LoVo (cell line): ENCODE measurements at places on chromosomes 7 and 10.

GRCh38 chr10:112755446-112756234, 194.4 kb upstream of the TCF7L2 start:
- no peak for DNase-seq

GRCh38 chr10:72265508-72265907, 8.2 kb upstream of the DDIT4 start:
- DNase-seq = no peak

- no peak for DNase-seq
Measured at GRCh38 chr7:151792086-151792485, 84.8 kb downstream of the PRKAG2 start.

DNA sequence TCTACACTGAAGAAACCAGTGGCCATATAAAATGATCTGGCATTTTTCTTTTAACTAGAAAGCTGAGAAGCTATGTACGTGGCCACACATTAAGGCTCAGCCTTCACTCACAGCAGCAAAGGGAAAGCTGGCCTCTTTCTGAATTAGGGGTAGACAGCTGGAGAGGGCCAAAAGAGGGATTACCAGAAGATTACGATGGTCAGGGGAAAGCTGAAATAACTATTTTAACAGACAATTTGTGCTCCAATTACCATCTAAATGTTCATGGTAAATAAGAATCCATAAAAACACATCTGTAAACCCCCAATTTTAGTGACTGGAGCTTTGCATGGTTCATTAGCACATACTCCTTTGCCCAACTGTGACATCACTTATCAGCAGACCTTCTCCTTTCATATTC, 314.3 kb downstream of the HPSE2 start:
- DNase-seq = no peak

DNA sequence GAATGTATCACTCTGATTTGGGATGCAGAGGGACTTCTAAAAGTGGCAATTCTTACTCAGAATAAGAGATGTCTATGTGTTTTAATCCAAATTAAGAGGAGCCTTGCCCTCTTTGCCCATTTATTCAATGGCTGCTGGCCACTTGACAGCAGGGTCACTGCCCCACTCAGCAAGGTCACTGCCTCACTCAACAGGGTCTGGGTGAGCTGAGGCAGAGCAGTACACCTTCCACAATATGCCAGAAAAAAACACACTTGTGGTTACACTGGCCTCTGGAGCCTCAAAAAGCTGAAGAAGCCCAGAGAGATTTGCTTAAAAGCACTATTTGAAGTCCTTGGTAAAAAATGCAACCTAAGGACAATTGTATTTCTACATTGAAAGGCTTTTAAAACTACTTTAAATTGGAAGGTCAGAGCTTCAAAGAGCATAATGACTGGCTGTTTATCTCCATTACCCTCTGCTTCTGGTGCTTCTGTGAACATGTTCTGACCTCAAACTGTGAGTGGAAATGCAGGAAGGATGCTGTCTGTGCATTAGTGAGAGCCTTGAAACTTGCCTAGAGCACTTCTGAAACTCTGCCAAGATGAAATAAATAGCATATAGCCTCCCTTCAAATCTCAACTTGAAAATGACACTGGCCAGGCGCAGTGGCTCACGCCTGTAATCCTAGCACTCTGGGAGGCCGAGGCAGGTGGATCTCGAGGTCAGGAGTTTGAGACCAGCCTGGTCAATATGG, 35.1 kb upstream of the WIPF3 start:
- no peak for DNase-seq

DNA sequence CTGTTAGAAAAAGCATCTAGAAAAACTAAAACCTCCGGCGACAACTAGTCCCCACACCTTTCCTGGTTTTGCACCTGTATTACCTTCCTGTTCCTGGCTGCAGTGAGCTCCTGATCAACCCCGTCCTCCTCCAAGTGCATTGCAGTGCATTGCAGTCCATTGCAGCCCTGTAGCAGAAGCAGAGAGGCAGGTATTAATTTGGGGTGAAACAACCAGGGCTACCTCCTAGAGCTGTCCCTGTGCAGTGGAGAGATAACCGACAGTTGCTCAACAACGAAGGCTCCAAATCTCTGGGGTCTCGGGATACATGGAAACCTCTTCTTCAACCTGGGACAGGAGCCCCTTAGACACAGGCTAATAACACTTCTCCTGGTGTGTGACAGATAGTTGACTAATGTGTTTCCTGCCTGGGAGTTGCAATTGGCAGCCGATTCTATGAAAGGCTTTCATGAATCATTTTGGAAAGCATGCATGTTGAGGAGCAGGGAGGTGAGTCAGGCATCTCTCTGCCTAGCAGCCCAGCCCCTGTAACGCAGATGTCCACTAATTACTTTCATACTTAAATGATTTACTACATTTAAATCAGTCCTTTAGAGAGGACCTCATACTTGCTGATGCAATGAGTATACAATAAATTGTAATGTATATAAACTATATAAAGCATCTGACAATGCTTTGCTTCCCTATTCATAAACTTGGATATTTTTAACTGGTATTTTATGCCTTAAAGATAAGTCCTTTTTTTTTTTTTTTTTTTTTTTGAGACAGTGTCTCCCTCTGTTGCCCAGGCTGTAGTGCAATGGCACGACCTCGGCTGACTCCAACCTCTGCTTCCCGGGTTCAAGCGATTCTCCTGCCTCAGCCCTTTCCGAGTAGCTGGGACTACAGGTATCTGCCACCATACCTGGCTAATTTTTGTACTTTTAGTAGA, 59.0 kb downstream of the PRR15 start:
- peak; percentile 79 for DNase-seq

GRCh38 chr7:133797818-133798520, 329.2 kb upstream of the LRGUK start:
- no peak for DNase-seq

- DNase-seq = no peak
Measured at GRCh38 chr10:51233337-51234100, 159.2 kb downstream of the PRKG1 start.

GRCh38 chr10:71963351-71964097, 671 bp upstream of the CHST3 start:
- no peak for DNase-seq

DNA sequence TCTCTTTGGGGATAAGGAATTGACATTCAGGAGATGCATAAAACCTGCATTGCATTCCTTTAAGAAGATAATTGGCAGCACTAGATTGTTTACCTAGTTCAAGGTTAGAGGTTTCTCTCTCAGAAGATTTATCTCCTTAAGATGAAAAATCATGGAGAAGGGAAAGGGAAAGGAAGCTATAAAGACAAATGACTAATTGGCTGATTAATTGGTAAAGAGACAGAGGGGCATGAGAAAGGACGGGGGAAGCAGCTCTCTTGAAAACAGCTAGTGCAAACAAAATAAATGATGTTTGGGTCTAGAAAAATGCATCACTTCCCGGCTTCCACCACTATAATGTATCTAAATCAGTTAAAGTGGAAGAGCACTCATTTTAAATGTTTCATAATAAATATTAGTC, 941.2 kb downstream of the XPNPEP1 start:
- DNase-seq = no peak

DNA sequence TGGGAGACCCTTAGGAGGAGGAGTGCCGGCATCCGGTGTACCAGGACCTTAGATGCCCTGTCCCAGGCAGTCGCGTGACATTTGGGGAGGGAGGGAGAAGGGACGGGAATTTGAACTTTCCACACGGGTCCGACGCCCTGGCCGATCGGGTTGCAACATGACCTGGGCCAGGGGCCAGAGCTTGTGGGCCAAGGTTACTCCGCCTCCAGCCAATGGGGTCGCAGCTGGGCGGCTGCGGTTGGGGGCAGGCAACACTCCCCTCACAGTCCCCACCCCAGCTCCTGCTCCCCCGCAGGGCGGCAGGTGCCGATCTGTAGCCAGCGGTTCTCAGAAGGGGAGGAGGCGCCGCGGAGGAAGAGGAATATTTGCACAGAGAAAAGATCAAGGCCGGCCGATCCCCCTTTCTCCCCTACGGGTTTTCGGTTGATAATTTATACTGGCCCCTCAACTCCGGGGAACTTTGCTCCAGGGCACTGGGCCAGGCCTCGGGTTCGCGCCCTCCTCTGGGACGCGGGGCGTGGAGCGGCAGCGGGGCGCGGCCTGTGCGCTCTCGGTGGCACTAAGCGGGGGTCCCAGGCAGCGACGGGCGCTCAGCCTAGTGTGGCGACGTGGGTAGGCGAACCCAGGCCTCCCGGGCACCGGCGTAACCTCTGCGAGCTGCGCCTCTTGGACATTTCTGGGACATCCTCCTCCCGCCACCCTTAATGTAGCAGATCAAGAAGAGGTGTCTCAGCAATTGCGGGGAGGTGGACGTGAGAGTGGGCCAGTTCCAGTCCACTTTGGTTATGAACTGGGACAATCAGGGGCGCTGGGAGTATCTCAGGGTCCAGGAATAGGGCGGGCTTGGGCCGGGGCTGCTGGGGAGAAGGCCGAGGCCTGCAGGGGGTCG, 1.2 kb downstream of the MLXIPL start:
- peak; percentile 48 for DNase-seq

GRCh38 chr7:133983685-133984419, 143.3 kb upstream of the LRGUK start:
- no peak for DNase-seq

GRCh38 chr7:128988372-128988771, 50.6 kb downstream of the IRF5 start:
- no peak for DNase-seq

GRCh38 chr7:147276783-147277370, 1160.3 kb downstream of the CNTNAP2 start:
- no peak for DNase-seq

DNA sequence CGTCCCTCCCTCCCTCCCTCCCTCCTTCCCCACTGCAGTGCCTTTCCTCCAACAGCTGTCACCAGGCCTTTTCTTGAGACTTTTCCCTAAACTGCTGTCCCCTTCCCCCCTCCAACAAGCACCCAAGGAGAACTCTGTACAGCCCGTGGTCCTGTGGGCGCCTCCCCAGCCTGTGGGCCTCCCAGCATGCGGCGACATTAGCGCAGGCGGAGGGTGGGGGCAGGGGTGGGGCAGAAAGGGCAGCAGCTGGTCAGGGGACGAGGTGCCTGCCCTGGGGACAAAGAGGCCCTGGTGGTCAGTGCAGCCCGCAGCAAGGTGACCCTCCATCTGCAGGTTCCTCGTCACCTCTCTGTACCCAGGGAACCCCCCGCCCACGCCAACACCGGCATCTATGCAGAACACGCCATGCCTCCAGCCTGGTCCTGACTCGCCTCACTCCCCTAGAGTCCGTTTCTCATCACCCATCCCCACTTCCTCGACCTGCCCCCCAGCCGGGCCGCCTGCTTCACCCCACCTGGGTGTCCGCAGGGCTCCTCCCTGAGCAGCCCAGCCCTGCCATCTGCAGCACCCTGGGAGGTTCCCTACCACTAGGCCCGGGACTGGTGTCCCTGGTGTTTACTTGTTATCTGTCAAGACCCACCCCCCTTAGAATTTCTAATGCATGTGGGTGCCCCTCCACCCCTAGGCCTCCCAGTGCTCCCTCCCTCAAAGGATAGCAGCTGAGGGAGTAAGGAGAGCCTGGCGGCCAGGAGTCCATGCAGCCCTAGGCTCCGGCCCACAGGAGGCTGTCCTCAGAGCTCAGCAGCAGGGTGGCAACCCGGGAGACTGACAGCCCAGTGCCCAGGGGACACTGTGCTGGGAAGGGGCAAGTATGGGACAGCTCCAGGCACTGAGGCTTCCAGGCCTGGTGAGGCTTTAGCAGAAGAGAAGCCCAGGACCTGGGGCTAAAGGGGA, 147.8 kb downstream of the ARHGAP22 start:
- no peak for DNase-seq

GRCh38 chr7:70856901-70857630, 274.9 kb upstream of the GALNT17 start:
- peak; percentile 76 for DNase-seq

- no peak for DNase-seq
Measured at GRCh38 chr10:4214908-4215307, 429.9 kb upstream of the KLF6 start.

DNA sequence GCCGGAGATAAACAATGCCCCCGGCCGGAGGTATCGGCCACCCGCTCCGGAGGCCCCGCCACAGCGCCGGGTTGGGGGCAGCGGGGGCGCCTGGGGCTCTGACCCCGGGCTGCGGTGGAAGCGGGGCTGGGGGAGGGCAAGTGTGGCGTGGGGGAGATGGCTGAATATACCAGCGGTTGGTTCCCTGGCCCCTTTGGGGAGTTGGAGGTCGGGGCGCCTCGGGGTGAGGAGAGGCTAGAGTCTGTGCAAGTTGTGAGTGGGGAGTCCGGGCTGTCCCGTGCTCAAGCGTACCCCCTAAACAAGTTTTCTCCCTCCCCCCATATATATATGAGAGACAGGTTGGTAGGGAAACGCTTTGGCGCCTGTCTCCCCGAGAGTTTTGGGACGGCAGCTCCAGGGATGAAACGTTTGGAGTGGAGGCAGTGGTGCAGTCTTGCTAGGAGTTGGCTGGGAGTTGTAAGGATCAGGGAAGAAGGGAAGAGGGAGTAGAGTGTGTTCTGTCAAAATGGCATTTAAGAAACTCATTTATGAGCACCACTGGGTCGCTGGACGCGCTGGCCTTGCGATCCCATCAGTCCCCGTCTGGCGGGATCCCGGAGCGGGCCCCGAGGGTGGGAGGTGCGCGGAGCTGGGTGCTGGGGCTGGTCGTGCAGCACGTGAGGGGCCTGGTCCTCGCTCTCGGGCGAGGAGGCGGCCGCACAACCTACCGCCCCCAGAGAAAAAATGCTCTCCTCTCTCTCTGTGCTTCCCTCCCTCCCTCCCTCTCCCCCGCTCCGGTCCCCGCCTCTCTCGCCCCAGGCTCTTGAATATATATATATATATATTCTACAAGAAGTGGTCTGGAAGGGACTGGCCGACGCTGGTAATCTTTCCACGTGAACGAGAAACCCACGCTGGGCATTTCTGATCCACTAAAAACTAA, 1.1 kb downstream of the TET1 start:
- no peak for DNase-seq

GRCh38 chr10:74432841-74433594, 282.0 kb downstream of the ADK start:
- no peak for DNase-seq

DNA sequence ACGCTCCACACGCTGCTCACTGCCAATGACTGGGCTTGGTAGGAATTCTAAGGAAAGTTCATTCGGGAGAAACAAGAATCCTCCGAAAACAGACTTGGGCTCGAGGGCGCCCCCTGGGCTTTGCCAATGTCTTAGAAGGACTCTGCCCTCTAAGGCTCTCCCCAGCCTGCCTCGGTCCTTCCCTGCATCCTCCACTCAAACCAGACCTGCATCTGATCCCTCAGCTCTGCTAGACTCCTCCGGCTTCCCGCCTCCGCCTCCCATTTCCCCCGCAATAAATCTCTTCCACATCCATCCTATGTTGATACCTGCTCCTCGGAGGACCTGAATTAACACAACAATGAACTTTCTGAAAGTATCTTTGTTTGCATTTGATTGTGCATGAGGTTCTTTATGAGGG, 177.6 kb downstream of the PLPP4 start:
- DNase-seq = no peak

GRCh38 chr10:68895041-68895440, 6.1 kb upstream of the DDX50 start:
- DNase-seq = no peak

GRCh38 chr7:781186-781849, 51.0 kb upstream of the SUN1 start:
- DNase-seq = no peak

DNA sequence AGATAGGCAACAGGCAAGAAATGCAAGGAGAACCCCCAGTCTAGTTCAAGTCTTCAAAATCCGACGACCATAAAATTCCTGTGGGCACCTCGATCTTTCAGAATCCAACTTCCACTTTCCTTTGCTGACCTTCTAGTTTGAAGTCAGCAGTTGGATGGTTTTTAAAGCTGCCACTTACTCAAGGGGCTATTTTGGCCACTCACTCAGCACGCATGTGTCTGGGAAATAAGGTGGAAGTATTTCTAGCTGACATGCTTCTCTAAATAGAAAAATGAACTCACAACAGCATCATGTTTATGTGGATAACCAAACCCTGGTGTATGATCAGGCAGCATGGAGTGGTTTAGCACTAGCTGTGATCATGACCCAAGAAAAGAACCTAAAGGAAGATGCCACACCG, at the start of gene NRAP:
TSS of gene NRAP (minus strand) at position 134 of the 400 bp plus-strand sequence. CDS start 159 bp downstream, outside the sequence.
- no peak for DNase-seq
